ENCODE measurements at places on chromosomes 5 and 9.
A peak's percentile ranks its signal among the peaks of the same experiment; 100 is the strongest.

- peak; percentile 72 for DNase-seq
Measured at GRCh38 chr9:8114826-8115225, 315.2 kb upstream of the DMAC1 start.

- no peak for DNase-seq
Measured at GRCh38 chr9:95406121-95406520, 88.6 kb upstream of the FANCC start.

- no peak for DNase-seq
Measured at GRCh38 chr5:9500625-9501024, 45.2 kb downstream of the SEMA5A start.

DNA sequence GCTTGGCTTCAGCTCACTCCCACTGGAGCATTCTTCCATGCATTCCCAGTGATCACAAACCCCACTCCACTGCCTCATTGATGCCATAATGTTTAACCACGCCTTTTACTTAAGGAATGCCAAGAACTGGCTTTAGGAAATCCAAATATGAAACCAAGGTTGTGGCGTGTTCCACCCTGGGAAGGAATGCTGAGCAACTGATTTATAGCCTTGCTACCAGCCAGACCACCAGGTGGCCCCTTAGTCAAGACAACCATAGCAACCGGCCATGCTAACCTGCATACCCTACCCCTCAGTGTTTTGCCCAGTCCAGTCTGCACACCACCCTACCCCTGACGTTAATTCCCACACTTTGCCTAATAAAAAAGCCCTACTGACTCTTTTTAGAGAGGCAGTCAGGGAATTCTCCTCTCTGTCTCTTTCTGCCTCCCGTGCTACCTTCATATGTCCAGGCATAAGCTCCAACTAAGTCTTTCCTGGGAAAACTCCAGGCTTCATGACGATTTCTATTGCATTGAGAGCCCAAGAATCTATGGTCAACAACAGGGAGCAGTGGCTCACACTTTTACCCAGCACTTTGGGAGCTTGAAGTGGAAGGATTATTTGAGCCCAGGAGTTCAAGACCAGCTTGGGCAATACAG is 27.0 kb upstream of the PRRC2B start:
- DNase-seq = no peak

DNA sequence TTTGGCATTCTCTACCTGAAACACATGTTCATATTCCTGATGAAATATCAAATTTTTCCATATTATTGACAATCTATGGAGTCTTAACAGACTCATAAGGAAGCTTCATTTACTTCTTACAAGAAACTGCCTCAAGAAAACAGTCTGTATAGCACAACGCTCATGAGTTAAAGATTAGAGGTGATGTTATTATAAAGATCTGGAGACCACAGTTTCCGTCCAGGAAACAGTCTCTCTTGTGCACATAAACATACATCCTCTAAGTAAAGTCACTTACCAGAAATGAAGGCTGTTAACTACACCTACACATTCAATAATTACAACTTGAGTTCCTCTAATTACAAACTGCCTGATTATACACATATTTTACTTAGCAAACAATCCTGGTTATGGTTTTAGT is 86.9 kb downstream of the RAPGEF6 start:
- peak; percentile 74 for DNase-seq
